Stimulated activated CD8-positive, alpha-beta memory T cell treated with anti-CD3 and anti-CD28 coated beads, Interleukin-4, amount 100 ng/mL, for 1 hour (primary cell): ENCODE measurements at places on chromosomes 7 and 10.
A peak's percentile ranks its signal among the peaks of the same experiment; 100 is the strongest.

DNA sequence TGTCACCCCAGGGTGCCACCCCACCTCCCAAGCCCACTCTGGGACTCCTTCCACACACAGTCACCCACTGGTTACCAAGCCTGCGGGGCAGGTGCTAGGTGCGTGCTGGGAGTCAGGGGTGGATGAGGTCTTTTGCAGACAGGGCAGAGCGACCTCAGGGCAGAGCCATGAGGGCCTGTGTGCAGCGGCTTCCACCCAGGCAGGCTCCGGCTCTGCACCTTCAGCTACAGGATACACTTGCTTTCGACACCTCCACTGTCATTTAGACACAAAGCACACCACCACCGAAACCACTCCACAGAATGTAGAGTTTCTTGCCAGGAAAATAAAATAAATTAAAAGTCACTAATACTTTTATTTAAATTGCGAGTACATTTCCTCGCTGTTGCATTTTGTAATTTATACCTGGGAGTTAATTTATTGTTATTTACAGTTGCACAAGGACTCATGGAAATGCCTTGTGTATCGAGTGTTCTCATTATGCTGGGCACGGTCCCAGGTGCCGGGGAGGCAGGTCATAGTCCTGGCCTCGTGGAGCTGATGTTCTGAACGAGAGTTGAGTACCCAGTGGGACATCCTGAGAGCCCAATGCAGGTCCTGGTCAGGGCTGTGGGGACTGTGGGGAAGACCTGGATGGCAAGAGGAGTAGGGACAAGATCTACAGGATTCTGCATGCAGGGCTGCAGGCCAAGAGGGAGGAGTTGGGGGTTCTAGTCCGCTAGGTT lies 127.8 kb downstream of the CUX1 start:
- DNase-seq = no peak

GRCh38 chr7:65230231-65230630 lies 143.4 kb upstream of the ZNF92 start:
- no peak for DNase-seq

DNA sequence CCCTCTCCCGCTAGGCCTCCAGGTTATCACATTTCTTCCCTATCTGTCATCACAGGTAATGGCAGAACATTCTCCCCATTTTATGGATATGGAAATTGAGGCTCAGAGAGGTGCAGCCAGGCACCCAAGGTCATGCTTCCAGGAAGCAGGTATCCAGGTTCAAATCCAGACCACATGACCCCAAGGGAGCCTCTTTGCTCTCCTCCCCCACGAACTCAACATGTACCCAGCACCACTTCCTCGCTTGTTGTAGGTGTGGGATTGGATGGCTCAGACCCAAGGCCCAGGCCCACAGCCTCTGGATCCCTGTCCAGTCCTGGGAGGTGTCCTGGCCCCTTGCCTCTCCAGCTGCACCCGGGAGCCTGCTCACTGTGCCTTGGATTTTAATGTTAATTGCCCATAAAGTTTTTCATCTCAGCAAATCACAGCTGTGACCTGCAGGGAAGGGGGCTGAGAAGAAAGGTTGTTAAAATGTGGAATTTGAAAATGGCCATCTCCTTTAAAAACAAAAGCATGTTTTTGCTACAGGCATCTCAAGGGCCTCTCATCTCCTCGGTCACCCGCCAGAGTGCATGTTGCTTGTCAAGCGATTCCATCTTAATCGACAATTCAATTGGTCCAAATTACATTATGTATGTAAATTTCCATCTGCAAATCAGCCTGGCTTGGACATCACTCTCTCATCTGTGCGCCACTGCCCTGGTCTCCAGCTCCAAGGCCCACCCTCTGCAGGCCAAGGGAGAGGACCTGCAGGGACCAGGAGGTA lies 205.4 kb upstream of the ZMIZ1 start:
- no peak for DNase-seq

- DNase-seq = no peak
Observed at GRCh38 chr7:131497454-131497853, 59.0 kb downstream of the PODXL start.

DNA sequence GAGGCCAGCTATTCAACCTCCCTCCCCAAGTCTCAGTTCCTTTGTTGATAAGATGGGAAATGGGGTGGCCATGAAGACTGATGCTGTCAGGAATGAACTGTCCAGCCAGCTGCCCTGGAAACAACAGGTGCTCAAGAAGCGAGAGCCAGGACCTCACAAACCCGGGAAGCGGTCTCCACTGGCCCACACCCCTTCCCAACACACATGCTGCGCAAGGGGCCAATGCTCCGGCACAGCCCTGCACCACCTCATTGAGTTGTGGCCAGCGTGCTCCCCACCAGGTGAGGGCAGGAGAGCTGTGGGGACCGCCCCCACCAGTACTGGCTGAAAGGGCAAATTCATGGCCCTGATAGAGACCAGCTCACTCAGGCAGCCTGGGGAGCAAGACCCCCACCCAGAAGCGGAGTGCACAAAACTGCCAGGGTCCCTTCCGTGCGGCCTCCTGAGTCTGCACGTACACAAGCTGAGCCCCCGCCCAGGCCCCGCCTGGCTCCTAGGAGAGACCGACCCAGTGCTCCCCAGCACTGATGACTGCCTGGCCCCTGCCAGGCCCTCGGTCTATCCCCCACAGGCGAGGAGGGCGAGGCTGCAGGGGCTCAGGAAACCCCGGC lies 216.6 kb downstream of the MAD1L1 start:
- DNase-seq = no peak

- no peak for DNase-seq
Observed at GRCh38 chr7:93036807-93037206, 81.0 kb downstream of the SAMD9 start.

- DNase-seq = no peak
Observed at GRCh38 chr10:60262647-60263126, 127.0 kb downstream of the ANK3 start.

DNA sequence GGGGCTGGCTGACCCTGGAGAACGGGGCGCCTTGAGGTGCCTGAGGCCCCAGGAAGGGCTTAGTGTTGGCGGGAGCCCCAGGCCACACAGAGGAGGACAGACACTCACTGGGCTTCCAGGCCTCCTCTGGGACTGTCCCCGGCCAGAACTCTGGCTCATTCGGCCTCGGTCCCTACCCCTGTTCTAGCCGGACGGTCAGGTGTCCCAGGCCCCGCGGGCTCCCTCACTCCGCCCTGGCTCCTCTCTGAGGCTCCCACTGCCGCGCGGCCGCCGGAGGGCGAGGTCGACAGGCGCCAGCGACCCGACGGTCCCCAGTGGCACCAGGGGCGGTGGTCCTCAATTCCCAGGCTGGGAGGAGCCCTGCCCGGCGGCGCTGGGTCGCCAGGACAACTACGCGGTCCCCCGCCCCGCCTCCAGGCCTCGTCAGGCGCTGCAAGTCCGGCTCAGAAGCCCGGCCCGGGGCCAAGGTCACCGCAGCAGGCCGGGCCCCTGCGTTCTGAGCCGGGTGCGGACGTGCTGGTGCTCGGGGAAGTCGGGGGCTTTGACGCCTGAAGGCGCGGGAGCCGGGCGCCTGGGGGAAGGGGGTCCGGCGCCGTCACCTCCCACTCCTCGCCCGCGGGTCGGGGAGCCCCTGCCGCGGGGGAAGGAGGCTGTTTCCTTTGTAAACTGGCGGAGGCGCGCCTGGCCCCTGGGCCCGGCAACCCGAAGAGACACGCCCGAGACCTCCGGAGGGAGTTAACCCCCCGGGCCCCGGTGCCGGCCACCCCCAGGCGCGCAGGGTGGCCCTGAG lies 1.1 kb upstream of the PWWP2B start:
- no peak for DNase-seq

DNA sequence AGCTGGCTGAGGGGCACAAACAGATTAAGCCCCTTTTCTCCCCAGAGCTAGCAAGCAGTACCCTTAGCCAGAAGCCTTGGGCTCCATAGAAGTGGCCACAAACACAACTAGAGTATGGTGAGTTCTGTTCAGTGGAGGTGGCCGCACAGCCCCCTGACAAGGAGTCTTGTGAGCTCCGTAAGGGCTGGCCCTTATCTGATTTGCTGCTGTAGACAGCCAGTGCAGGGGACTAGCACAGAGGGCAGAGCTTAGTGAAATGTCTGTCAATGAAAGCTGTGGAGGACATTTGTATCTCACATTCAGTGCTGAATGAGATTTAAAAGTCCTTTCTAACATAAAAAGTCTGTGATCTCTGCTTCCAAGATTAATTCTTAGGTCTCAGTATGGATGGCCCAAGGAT lies 137.3 kb downstream of the AUTS2 start:
- no peak for DNase-seq

- no peak for DNase-seq
Observed at GRCh38 chr10:23994459-23995046, 214.4 kb upstream of the KIAA1217 start.

- DNase-seq = no peak
Observed at GRCh38 chr7:11935905-11936304, 103.9 kb upstream of the THSD7A start.

- no peak for DNase-seq
Observed at GRCh38 chr10:104925232-104925851, 284.3 kb downstream of the SORCS3 start.

GRCh38 chr7:90720984-90721760 lies 125.1 kb downstream of the CDK14 start:
- no peak for DNase-seq

GRCh38 chr7:134500406-134500805 lies 27.0 kb upstream of the AKR1B10 start:
- DNase-seq = no peak

DNA sequence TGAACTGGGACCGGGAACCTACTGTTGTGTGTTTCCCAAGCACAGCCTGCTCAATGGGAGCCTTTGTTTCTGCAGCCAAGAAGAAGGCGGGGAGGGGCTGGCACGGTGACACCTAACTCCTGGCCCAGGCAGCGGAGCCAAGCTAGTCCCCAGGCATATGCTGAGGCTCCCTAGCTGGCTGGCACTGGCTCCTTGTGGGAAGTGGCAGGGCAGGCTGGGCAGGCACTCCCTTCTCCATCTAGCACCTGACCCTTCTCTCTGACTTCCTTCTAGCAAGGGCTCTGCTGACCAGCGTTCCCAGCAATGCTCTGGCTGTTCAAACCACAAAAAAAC lies 325.0 kb downstream of the PLXNA4 start:
- DNase-seq = no peak

DNA sequence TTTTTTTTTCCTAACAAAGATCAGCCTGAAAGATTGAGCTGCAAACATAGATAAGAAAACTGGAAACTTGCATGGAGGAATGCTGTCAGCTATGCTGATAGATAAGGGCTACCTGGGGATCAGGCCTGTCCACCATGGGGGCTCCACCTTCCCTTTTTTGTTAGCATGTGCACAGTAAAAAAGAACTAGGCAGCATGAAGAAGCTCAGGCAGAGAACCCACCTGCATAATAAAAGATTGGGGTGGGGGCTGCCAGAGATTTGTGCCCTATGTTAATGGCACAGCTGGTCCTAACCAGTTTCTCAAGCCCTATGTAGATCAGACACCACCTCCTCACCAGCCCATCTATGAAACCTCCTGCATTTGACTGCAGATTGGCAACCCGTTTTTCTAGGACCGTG lies 45.4 kb upstream of the CACNB2 start:
- no peak for DNase-seq

DNA sequence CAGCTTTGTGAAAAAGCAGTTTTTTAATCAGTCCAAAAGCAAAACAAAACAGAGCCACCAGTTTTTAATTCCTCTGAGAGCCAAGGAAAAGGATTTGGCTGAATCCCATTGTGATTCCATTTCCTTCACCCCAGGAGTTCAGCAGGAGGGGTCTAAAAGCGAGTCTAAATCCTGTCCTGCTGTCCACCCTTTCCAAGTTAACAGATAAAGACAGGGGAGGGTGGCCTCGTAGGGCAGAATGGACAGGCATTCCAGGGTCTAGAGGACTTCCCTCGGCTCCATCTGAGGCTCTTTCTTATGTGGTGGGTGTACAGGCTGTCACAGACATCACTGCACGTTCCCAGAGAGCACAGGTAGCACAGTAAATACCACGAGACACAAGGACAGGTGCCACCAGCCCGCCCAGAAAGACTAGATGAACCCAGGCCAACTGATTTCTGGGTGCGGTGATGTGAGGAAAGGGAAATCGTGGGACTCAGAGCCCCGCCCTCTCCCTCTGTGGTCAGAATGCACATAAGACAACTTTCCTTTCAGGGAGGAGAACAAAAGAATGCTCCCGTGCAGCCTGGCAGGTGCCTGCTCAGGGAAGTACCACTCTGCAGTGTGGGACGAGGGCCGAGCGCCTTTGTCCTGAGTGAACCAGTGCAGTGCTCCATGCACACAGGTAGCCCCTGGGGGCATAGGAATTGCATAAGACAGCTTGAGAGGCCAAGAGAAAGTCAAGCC lies 119.7 kb downstream of the ABLIM1 start:
- DNase-seq = peak; percentile 18

DNA sequence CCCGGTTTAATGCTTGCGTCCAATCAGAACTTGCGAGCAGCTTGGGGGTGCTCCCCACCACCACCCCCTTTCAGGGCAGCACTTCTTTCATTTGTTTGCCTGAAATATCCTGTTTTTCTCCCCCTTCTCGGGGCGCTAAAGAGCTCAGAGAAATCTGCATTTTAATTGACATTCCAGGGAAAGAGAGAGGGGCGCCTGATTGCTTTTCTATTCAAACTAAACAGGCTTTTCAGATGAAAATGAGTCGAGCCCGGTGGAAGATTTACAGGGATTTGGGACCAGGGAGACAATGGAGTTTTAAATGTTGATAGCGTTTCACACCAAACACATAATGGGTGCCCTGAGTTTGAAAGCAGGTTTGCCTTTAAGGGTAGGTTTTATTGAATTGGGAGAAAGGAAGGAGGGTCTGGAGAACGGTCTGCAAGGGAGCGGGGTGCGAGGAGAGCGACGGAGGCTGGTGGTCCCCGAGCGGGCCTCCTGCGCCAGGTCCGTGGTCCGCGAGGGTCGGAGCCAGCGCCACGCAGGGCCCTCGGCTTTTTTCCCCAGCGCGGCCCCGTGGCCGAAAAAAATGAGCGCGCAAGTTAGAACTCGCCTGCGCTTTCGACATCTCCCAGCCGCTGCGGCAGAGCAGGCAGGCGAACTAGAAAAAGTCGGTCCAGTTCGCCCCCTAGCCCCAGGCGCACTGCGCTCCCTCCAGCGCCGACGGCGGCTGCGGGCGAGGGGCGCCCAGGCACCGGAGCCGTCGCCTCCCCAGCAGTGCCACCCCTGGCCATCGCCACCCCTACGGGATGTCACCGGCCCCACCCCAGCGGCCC lies 1.3 kb downstream of the FGFR2 start:
- DNase-seq = no peak

GRCh38 chr10:73655990-73656298 lies at the start of gene SYNPO2L:
SYNPO2L (minus strand) TSS chr10:73656029; CDS start chr10:73655922, 107 bp downstream.
- no peak for DNase-seq

DNA sequence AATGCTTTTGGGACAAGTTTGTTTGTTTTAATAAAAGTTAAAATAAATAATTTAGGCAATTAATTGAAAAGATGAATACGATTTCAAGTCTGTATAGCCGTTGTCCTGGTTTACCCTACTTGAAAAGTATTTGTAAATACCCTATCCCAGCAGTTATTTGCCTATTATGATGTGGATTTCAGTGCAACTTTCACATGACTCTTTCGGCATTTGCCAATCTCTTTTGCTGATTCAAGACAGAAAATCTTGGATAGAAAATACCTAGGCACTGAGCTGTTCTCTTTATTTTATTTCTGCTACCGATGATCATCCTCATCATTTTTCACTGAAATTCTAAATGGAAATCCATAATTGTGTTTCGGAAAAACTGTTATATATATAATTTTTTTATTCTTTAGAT lies 125.9 kb upstream of the FZD8 start:
- no peak for DNase-seq
